Activated CD8-positive, alpha-beta memory T cell treated with anti-CD3 and anti-CD28 coated beads, Interleukin-2, amount 50 U/mL, for 48 hours (primary cell): ENCODE measurements at places on chromosomes 7 and 10.
A peak's percentile ranks its signal among the peaks of the same experiment; 100 is the strongest.

DNA sequence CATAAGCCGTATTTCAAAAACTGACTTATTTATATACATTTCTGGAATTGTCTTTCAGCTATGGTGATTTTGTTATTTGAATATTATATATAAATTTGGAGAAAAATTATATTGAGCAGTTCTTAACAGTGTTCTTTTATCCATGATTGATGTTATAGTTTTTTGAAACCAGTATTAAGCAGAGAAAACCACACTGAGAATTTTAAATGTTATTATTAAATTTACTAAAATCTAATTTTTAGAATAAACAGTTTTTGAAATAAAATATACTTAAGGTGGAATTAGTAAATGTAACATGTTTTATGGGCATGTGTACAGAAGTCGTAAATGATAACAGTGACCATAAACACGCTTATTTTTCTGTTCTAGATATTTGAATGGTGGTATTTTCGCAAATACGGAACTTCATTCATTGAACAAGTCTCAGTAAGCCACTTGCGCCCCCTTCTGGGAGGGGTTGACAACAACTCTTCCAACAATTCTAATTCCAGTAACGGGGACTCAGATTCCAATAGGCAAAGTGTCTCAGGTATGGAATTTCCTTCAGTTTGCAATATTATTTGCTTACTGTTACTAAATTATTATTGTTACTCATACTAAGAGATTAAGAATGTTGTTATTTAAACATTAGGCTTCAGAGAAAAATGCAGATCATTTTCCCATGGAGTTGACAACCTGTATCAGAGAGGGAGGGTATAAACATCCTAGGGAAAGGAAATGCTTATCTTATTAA is 166.1 kb downstream of the ST7 start:
- peak; percentile 86 for DNase-seq

DNA sequence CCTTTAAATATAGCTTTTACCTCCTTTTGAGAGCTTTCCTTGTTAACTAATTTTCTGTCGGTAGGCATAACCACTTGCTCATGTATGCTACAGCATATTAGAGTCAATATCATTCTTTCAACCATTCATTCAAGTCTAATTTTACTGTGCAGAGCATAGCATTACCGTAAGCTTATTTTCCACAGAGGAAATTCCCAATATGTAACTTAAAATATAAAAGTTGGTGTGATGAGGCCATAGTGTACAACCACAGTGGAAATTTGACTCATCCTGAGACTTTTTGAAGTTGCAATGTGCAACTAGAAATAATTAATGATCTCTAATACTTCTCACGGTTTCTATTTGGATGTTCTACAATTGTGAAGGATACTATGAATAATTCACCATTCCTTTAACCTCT is 80.6 kb upstream of the KLF6 start:
- DNase-seq = no peak

GRCh38 chr7:78563191-78563590 is 764.6 kb downstream of the PHTF2 start:
- no peak for DNase-seq

GRCh38 chr7:101197991-101198390 is 2.8 kb downstream of the MOGAT3 start:
- DNase-seq = no peak

- no peak for DNase-seq
Measured at GRCh38 chr7:80635998-80636397, 2.4 kb upstream of the CD36 start.

DNA sequence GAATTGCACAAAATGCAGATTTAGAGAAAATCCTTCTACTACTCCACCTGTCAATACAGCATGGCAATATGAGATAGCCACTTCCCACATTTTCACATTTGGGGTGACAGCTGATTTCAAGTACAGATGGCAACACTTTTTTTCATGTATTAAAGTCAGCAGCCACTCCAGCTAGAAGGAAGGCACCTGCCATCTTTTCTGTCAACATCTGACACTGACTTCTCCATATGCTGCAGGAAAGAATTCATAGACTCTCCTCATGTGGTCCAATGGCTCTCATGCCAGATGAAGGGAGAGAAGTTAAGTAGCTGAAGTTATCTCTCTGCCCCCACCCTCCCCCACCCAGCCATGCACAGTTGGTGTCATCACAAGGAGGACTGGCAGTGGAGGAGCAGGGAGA is 912.0 kb downstream of the SORCS1 start:
- DNase-seq = no peak

DNA sequence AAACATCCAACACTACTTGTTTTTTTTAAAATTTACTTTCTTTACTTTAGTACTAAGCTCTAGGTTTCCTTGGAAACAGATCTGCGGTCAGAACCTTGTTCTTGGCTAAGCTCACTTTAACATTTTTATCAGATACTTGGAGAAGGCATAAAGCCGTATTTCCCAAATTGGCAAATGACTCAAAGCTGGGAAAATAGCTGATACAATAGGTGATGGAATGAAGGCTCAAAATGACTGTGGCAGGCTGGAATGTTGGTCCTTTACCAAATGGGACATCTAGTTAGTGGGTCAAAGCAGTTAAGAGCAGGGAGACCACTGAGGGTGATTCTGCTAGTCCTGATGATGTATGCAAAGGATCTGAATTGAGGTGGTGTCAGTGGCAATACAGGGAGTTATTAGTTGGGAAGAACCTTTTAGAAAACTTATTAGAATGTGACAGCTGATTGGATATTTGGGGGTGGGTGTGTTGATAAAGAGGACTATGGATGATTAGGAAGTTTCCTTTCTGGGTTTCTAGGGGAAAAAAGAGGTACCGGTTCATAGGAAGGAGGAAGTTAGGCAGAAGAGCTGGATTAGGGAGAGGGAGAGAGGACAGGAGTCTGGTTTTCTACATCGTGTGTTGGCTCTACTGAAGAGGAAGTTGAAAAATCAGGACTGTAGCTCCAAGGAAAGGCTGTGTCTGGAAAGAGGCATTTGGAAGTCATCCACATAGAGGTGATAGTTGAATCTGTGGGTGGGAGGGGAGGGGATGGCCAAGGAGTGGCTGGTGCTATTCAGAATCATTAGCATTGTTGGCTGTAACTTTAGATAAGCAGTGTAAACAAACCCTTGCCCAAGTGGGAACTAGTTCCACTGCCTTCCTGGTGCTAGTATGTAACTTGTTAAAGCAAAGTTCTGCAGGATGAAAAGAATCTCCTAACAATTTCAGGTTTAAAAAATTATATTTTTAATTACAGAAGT is 13.1 kb downstream of the PLCE1 start:
- no peak for DNase-seq

DNA sequence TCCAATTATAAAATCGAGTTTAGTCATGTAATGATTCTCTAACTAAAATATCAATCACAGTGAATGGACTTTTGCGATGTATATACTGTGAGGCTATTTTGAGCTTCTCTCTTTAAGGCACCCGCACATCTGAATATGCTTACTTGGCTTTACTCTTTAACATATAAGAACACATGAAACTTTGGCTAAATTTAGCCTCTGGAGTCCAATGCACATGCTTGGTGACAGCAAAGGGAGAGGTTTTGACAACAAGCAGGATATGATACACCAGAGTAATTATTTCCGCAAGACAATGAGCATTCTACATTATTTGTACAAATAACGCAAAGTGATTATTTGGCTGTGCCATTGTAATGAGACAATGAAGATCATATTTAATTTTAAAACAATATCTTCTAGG is 72.4 kb downstream of the ARID5B start:
- no peak for DNase-seq

GRCh38 chr7:111485701-111486380 is 76.5 kb downstream of the IMMP2L start:
- no peak for DNase-seq

DNA sequence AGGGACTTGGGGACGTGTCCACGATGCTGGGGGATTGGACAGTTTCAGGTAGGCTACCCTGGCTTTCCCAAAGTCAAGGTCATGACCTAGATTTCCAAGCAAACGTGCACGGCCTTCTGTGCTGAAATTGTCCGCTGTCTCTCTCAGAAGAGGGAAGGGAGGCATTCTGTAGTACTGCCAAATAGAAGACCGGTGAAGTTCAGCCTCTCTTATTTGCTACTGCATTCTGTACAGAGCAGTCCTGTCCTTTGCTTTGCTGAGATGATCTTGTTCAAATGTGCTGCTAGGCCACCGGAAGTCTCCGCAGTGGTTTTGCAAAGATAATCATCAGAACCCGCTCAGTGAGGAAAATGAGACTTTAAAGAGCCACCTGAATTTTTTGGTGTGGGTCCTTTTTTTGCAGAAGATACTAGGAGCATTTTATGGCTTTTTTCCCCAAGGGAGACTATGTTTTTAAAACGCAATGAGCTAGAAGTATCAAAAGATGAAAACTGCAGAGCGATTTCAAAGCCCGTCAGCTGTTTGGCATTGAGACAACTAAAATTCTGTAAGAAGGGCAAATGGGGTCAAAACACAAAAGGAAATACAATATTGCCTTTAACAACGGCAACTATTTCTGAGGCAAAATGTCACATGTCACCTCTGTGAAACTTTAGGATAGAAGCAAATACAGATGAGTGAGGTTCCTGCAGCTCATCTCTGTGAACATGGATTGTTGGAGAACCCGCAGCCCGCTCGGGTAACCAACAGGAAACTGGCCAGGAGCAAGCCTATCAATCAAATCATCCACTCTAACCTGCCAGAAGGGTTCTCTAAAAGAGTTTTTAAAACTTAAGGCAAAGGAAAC is 1.3 kb upstream of the NMT2 start:
- peak; percentile 59 for DNase-seq

DNA sequence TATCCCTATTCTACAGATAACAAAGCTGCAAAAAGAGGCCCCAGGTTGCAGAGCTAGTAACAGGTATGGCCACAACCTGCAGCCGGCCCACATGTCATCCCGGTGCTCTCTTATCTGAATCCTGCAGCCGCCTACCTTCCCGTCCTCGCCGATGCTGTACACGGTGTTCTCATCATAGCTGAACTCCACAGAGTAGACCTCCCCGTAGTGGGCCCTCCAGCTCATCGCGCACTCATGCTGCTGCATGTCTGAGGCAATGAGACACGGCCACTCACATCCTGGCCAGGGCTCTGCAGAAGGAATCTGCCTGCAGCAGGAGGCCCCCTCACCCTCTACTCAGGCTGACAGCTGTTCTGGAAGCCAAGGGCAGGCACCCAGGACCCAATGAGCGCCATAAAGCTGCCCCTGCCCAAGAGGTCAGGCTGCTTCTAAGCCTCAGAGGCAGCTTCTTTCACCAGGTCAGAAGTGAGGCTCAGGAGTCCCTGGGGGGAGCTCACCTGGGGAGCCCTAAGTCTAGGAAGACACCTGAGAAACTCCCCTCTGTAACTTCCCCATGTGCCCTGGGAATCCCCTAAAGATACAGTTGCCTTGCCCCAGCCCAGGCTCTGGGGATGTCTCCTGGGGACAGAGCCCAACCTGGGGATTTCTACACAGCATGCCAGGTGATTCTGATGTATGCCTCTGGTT is 17.9 kb upstream of the CYREN start:
- no peak for DNase-seq

DNA sequence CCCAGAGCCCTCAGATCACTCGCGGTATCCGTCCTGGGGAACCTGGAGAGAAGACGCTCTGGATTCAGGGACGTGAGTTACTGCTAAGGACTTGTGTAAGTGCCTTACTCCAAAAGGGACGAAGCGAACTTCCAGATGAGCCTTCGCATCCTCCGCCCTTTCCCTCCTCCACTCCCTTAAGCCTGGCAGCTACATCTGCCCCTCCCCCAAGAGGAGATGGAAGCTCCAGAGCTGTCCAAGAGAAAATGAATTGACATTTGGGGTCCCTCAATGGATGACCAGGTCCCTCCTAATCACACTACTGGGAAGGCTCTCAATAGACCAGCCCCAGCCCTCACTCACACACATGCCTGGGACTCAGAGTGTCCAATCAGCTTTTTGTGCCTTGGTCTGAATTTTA is 31.3 kb upstream of the GDF10 start:
- no peak for DNase-seq

DNA sequence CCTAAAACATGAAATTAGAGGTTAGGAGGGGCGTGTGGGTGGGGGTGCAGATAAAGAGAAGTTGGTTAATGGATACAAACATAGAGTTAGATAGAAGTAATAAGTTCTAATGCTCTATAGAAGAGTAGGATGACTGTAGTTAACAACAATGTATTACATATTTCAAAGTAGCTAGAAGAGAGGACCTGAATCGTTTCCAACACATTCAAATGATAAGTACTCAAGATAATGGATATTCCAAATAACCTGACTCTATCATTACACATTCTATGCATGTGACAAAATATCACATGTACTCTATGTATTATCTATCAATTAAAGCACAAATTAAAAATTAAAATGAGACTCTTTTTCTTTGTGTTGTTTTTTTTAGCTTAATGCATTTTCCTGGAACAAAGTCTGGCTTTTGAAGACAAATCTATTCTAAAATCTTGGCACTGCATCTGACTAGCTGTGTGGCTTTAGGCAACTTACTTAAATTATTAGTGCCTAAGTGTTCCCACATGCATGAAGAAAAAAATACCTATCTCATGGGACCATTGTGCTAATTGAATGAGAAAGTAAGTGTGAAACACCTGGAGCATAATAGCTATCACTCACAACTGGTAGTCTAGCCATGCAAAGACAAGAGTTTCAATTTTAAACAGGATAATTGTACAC is 75.7 kb downstream of the SEMA3C start:
- no peak for DNase-seq

DNA sequence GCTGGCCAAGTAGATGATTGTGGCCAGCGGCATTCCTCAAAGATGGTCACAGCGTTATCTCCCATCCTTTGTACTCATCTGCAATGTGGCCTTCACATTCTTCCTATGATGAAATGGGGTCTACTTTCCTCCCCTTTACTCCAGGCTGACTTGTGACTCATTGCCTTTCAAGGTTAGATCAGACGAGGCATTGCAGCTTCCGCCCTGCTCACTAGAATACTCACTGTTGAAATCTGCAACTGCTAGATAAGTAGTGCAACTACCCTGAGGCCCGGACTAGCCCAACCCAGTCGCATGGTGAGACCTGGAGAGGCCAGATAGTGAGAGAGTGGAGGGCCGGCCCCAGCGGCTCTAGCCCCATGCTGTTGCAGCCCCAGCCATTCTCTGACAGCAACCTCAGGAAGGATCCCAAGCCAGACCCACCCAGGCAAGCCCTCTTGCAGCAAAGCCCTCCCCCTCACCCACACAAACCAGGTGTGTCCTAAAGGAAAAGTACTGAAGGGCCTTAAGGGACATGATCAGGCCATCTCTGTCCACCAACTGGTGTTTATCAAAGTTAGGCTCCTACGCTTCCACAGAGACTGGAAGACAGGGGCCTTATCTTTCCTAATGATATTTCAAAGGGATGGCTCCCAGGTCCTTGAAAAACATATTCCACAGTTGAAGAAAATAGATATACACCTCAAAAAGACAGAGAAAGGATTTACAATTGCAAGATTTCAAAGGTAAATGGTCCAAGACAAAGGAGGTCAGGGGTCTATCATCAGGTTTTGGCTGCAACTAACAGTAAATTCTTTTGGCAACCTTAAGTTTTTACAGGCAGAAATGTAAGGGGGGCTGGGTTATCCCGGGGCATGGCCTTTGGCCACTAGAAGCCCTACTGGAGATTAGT is 107.2 kb upstream of the TRIM24 start:
- no peak for DNase-seq

DNA sequence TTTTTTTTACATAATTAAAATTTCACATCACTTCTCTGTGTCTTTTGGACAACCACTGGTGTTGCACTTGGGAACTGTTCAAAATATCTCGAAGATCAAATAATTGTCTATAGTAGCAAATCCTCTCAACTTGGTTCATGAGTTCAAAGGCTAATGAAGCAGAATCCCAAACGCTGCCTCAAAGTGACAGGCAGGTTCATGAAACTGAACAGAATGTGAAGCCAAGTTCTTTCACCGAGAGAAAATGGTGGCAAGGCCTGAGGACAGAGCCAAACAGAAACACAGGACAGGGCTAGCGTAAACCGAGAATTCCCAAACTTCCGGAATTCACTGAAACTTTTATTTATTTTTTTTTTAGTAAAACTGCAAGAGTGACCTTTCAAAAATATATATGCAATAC is 21.1 kb downstream of the SMURF1 start:
- DNase-seq = no peak
